Transverse colon (tissue), 4 donors: ENCODE measurements at places on chromosomes 16 and 17. TPM values are rescaled to one million over a fixed set of nuclear protein-coding genes. Genes with fewer than 3 reads are reported as not detected.
A peak's percentile ranks its signal among the peaks of the same experiment; 100 is the strongest.

HSF5 gene
- total RNA-seq: 0.16 TPM

DNA sequence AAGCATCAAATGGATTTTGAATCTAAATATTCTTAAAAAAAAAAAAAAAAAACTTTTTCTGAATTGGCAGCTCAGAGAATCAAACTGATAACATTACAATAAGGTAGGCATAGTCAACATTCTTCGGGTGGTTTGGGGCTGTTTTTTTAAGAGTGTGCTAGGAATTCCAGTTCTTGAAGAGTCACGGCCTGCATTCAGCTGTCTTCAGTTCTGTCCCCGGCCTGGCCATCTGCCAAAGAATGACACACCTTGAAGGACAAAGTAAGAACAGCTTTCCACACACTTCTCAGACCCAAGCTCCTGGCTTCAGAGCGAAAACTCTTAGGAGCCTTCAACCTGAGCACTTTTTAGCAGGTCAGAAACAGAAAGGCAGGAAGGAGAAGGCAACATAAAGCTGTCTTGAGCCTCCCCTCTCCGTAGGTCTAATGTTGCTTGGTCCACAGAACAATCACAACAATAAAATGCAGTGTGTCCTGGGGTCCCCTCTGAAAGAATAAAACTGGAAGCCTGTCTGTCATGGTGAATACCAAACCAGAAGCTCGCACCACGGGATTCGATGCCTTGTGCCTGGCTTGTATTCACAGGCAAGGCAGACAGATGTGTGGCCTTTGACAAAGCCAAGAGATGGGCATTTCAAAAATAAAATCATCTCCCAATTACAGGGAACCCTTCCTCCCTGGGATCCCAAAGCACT, 524.4 kb upstream of the ZFHX3 start:
- H3K36me3 ChIP-seq: no peaks in the 10 kb centered on the region
- no peak overlapping the region for H3K27ac ChIP-seq
- no peak overlapping the region for H3K4me3 ChIP-seq
- no peaks in the 10 kb centered on the region for H3K4me1 ChIP-seq
- DNase-seq: peak; percentile 46

DNA sequence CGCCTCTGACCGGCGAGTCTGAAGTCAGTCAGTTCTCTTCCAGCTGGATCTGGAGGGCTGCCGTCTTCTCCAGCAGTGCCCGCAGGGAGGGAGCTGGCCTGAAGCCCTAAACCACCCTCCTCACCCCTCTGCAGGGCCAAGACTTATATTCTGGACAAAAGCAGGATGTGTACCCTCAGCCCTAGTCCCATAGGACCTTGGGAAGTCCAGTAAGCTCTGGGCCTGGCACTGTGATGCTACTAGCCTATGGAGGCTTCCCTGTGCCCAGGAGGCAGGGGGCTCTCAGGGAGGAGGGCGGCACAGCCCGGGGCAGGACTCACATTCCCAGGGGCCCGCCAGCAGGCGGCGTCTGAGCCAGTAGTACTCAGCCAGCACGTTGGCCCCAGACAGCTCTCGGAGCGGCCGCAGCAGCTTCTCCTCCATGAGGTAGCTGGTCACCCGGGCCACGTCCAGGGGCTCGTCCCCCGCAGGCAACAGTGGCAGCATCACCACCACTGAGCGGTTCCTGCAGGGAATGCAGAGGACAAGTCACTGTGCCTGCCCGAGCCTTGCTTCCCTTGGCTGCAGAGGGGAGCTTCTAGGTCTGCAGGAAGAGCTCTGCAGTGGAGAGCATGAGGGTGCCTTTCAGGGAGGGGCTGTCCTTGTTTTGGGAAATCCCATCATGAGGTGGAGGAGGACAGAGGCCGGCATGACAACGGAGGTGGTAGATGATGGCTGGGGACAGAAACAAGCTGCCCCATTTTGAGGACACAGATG, 41.7 kb downstream of the RMI2 start:
- no peak for DNase-seq
- H3K27me3 ChIP-seq: peaks cover 3% of the 10 kb centered on the region
- H3K27ac ChIP-seq: no peak overlapping the region
- no peaks in the 10 kb centered on the region for H3K4me1 ChIP-seq
- no peaks in the 10 kb centered on the region for H3K36me3 ChIP-seq

TBX2 gene
- total RNA-seq: 13.5 TPM

DNA sequence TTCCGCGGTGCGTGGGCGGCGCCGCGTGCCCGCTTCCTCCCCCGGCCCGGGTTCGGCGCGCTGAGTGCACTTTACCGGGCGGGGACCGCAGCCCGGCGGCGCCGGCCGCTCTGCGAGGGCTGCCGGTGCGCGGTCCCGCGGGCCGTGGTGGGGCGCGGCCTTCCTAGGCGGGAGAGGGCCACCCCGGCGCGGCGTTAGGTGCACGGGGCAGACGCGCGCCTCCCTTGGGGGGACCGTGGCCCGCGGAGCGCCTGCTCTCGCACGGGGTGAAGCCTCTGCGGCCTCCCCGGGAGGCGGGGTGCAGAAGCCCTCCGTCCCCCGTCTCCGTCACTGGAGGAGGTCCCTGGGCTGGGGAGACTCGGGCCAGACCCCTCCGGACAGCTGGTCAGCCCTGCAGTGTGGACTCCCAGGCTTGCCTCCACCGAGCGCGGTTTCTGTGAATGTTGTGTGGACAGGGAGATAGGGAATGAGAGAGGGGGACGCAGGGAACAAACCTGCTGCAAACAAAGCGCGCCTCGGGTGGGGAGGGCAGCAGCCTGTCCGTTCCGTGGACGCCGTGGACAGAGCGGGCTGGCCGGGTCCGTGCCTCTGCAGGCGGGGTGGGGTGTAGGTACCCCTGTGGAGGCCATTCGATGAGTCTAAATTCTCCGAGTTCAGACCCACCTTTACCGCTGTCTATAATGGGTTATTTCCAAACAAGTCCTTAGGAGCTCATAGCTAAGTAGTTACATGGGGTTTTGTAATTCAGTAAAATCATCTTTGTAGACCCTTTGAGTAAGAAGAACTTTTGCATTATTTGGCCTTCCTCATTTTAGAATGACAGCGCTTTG, 721 bp downstream of the TBCD start:
- H3K36me3 ChIP-seq: no peaks in the 10 kb centered on the region
- H3K4me1 ChIP-seq: peaks cover 21% of the 10 kb centered on the region
- peak overlapping the region; percentile 89 for H3K27ac ChIP-seq
- peak; percentile 39 for DNase-seq

- no peaks in the 10 kb centered on the region for H3K36me3 ChIP-seq
- H3K27me3 ChIP-seq: peaks cover 8% of the 10 kb centered on the region
- no peak for DNase-seq
- H3K4me3 ChIP-seq: no peak overlapping the region
- no peak overlapping the region for H3K27ac ChIP-seq
- H3K4me1 ChIP-seq: peaks cover 3% of the 10 kb centered on the region
These were observed 408 bp downstream of the ADGRG1 start for GRCh38 chr16:57628783-57629293.

- H3K27ac ChIP-seq: no peak overlapping the region
- H3K4me3 ChIP-seq: no peak overlapping the region
- H3K27me3 ChIP-seq: no peaks in the 10 kb centered on the region
- H3K36me3 ChIP-seq: no peaks in the 10 kb centered on the region
- no peak for DNase-seq
These were observed 9.3 kb upstream of the RNF135 start for GRCh38 chr17:30961209-30962188.

DNA sequence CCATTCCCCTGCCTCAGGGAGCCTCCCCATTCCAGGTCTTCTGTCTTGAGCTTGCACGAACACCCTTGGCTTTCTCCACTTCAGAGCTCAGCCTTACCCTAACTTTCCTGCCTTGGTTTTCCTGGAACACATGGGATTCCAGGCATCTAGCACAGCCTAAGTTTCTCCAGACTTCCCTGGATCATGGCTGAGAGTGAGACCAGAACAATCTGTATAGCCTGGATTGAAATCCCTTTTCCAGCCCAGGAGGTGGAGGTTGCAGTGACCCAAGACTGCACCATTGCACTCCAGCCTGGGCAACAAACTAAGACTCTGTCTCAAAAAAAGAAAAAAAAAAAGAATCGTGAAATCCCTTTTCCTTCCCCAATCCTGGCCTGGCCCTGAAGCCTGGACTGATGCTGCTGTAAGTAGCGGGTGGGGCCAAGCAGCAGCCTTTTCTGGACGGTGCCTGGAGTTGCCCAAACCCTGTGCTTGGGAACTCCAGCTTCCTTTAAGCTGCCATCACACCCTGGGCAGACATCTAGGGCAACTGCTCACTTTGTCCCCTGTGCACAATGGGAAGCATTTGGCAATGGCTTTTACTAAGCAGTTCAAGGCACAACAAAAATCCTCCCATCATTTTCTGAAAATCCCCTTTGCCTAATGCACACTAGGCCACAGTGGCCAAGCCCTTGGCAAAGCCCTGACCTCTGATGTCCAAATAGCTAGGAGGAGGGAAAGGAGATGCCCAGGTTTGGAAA, 12.0 kb upstream of the SLC16A5 start:
- peaks cover 51% of the 10 kb centered on the region for H3K4me1 ChIP-seq
- no peak overlapping the region for H3K27ac ChIP-seq
- H3K27me3 ChIP-seq: no peaks in the 10 kb centered on the region
- no peak overlapping the region for H3K4me3 ChIP-seq
- DNase-seq: no peak

DNA sequence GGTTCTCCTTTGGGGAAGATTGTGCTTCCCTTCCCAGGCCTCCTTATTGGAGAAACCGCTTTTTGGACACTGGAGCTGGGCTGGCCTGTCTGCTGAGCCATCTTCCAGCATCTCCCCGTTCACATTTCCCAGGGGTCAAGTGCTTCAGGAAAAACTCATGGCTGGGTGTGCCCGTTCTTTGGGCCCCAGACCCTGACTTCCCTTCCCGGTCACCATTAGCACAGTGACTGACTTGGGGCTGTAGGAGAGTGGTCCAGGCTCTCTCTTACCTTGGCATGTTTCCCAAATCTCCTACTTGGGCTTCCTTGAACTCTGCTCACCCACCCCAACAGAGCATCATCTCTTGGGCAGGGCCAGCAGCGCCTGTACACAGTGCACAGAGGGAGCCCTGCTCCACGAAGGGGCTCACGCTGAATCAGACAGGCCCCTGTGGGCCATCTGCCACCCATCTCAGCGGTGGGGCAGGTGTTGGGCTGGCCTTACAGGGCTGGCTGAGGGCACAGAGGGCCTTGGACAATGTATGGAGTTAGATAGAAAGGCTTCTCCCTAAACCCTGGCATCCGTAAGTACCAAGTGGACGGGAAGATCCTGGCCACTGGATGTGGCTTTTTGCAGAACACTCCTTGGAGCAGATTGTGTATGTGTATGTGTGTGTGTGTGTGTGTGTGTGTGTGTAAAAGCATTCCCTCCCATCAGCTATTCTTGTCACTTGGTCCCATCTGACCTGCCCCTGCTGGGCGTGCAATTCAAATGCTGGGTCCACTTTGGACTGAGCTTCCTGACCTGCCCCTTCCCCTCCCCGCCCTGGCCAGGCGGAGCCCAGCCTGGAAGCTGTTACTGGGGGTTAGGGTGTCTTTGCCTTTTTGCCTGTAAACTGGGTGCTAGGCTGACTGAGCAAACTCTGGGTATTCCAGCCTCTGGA, 24.9 kb upstream of the CDC42EP4 start:
- H3K36me3 ChIP-seq: no peaks in the 10 kb centered on the region
- no peak for DNase-seq
- no peak overlapping the region for H3K27ac ChIP-seq
- no peak overlapping the region for H3K4me3 ChIP-seq

DNA sequence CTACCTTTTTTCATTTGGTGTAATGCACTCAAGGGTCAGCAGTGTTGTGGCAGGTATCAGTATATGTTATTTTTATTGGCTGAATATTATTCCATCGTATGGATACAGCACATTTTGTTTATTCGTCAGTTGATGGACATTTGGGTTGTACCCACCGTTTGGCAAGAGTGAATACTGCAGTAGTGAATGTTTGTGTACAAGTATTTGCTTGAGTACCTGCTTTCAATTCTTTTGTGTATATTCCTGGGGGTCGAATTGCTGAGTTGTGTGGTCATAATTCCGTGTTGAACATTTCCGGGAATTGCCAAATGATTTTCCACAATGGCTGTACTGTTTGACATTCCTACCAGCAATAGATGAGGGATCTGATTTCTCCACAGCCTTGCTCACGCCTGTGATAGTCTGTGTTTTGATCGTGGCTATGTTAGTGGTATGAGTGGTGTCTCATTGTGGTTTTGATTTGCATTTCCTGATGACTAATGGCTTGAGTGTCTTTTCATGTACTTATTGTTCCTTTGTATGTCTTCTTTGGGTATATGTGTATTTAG, 108.4 kb downstream of the OR1D5 start:
- H3K36me3 ChIP-seq: no peaks in the 10 kb centered on the region
- H3K27me3 ChIP-seq: no peaks in the 10 kb centered on the region
- H3K27ac ChIP-seq: no peak overlapping the region
- H3K4me1 ChIP-seq: peaks cover 19% of the 10 kb centered on the region

- H3K27me3 ChIP-seq: no peaks in the 10 kb centered on the region
- no peak overlapping the region for H3K4me3 ChIP-seq
- peaks cover 36% of the 10 kb centered on the region for H3K36me3 ChIP-seq
- no peak overlapping the region for H3K27ac ChIP-seq
These were observed 9.4 kb downstream of the MLKL start for GRCh38 chr16:74691093-74691855.

- DNase-seq: no peak
- no peaks in the 10 kb centered on the region for H3K4me1 ChIP-seq
- H3K4me3 ChIP-seq: no peak overlapping the region
- no peak overlapping the region for H3K27ac ChIP-seq
- H3K27me3 ChIP-seq: peaks cover 12% of the 10 kb centered on the region
These were observed 7.5 kb downstream of the CFAP97D1 start for GRCh38 chr17:43787728-43788127.

STARD3 gene
- total RNA-seq: 73.6 TPM

GRCh38 chr16:11423315-11424117, 78.3 kb downstream of the RMI2 start:
- no peaks in the 10 kb centered on the region for H3K4me1 ChIP-seq
- no peaks in the 10 kb centered on the region for H3K27me3 ChIP-seq
- no peaks in the 10 kb centered on the region for H3K36me3 ChIP-seq
- no peak for DNase-seq
- no peak overlapping the region for H3K4me3 ChIP-seq

ABI3 gene
- total RNA-seq: 4.4 TPM

DNA sequence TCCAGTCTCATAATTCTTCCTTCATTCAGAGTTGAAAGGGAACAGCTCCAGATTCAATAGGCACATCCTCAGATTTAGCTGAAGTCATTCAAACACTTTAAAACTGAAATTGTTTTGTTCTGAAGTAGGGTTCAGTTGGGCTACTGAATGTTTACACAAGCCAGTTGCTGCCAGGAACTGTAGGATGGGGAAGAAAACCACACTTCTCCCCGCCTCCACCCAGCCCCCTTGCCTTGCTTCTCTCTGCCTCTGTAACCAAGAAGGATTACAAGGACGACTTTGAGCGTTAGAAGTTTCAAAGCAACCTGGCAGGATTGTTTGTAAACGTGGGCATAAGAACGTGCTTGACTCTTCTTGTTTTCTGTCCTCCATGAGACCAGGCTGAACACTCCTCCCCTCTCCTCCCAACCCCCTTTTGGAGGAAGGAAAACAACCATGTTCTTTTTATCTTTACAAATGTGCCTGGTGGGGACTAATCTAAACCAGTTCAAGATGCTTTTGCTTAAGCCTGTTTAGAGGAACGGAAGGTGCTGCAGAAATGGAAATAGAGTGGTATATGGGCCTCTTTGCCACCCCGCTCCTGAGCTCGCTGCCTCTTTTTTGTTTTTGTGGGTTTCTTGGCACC, 287.9 kb downstream of the FTO start:
- no peak overlapping the region for H3K4me3 ChIP-seq
- peaks cover 33% of the 10 kb centered on the region for H3K4me1 ChIP-seq
- H3K36me3 ChIP-seq: no peaks in the 10 kb centered on the region
- H3K27me3 ChIP-seq: no peaks in the 10 kb centered on the region
- no peak for DNase-seq

- no peaks in the 10 kb centered on the region for H3K4me1 ChIP-seq
- no peaks in the 10 kb centered on the region for H3K36me3 ChIP-seq
- DNase-seq: peak; percentile 41
- H3K27ac ChIP-seq: peak overlapping the region; percentile 36
- no peak overlapping the region for H3K4me3 ChIP-seq
- H3K27me3 ChIP-seq: no peaks in the 10 kb centered on the region
These were observed 33.3 kb downstream of the PECAM1 start for GRCh38 chr17:64357191-64357981.

NOG gene
- total RNA-seq: not detected
